Progenitor cell of endocrine pancreas (in vitro differentiated cells): ENCODE measurements at places on chromosomes 6 and 20. TPM values are rescaled to one million over a fixed set of nuclear protein-coding genes. Genes with fewer than 3 reads are reported as not detected.

HSPA1L gene
- 2.4 and 2.5 TPM in 2 replicates for total RNA-seq

LGSN gene
- total RNA-seq, result 0.18 TPM in 1 of 2 replicates, not detected in the other

DNPH1 gene
- total RNA-seq, result 33.9 and 39.0 TPM in 2 replicates

CTSA gene
- total RNA-seq, result 91.3 and 92.1 TPM in 2 replicates

GRCh38 chr6:79614326-79615305, 16.5 kb upstream of the SH3BGRL2 start:
- no peak for DNase-seq
- no peaks in the 10 kb centered on the region for H3K27me3 ChIP-seq
- H3K4me1 ChIP-seq, result peaks cover 50% of the 10 kb centered on the region
- no peak overlapping the region for H3K4me3 ChIP-seq
- H3K36me3 ChIP-seq, result no peaks in the 10 kb centered on the region

DNA sequence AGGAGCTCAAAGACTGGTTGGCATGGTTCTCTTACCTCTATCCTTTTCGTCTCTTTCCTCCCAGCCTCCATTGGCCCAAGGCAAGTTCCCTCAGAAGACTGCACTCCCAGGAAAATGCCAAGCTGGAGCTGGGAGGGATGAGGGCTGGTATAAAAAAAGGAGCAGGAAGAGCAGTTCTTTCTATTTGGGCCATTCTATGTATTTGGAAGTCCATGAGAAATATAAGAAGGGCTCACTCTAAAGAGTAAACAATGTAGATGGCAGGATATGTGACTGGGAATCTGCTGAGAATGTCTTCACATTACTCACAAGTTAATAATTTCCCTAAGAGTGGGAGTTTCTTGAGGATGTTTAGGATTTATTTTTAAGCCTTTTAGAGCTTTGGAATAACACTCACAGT, 36.6 kb upstream of the ADTRP start:
- no peak for DNase-seq
- no peak overlapping the region for H3K27ac ChIP-seq
- H3K36me3 ChIP-seq, result no peaks in the 10 kb centered on the region
- H3K4me3 ChIP-seq, result no peak overlapping the region
- peaks cover 18% of the 10 kb centered on the region for H3K4me1 ChIP-seq
- H3K27me3 ChIP-seq, result no peaks in the 10 kb centered on the region

- H3K27me3 ChIP-seq, result peaks cover 3% of the 10 kb centered on the region
- H3K4me3 ChIP-seq, result no peak overlapping the region
- no peaks in the 10 kb centered on the region for H3K4me1 ChIP-seq
- no peak overlapping the region for H3K27ac ChIP-seq
Observed at GRCh38 chr6:55853008-55854001, 22.1 kb downstream of the BMP5 start.

DNA sequence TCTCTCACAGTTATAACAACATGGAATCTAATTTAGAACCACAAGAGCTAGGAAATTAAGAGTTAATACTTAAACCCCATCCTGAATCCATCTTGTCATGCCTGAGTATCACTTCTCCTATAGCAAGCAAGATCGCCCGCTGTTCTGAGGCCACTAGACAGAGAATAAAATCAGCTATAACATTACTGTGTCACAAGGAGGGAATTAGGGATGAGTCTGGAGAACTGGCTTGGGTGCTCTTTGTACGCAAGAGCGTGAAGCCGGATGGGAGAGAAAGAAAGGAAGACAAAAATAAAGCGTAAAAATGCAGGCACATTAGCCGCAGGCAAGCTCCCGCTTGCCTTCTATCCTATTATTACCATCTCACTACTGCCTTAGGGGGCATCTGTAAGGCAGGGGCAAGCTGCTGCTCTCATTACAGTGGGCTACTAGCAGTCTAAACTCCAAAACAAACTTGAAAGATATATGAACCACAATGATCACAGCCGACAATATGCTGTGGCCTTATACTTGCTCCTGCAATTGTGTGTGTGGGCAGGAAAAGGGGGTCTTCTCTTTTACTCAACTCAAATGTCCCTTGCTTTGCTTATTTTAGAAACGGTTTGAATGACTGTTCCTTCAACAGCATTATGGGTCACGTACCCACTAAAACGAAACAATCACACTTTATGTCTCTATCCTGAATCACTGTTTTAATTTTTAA, 81.9 kb downstream of the GJA10 start:
- no peaks in the 10 kb centered on the region for H3K4me1 ChIP-seq
- no peak overlapping the region for H3K27ac ChIP-seq
- no peak overlapping the region for H3K4me3 ChIP-seq
- DNase-seq, result no peak

GRCh38 chr6:2820415-2820814, 21.2 kb downstream of the SERPINB1 start:
- H3K36me3 ChIP-seq, result peaks cover 8% of the 10 kb centered on the region
- H3K27ac ChIP-seq, result no peak overlapping the region
- H3K4me1 ChIP-seq, result peaks cover 18% of the 10 kb centered on the region
- DNase-seq, result no peak

DNA sequence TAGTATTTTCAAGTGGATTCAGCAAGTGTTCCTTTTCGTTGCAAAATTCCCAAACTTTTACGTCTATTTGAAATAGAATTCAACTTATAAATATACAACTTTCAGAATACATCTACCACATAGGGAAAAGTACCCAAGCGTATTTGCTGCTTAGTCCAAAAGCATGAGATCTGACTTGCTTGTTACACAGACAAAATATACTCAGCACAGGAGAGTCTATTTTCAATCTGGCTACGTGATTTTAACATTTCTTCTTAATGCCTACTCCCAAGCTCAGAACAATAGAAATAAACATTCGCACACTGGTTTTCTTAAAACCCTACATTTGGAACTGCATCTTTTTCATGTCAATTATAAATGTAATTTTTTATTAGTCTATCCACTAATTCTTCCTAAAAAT, 672 bp downstream of the PKHD1 start:
- H3K27me3 ChIP-seq, result no peaks in the 10 kb centered on the region
- peak overlapping the region; percentile 81 for H3K27ac ChIP-seq
- H3K4me3 ChIP-seq, result peak overlapping the region; percentile 37
- DNase-seq, result no peak
- no peaks in the 10 kb centered on the region for H3K36me3 ChIP-seq
